ENCODE measurements at places on chromosomes 16 and 17.

DNA sequence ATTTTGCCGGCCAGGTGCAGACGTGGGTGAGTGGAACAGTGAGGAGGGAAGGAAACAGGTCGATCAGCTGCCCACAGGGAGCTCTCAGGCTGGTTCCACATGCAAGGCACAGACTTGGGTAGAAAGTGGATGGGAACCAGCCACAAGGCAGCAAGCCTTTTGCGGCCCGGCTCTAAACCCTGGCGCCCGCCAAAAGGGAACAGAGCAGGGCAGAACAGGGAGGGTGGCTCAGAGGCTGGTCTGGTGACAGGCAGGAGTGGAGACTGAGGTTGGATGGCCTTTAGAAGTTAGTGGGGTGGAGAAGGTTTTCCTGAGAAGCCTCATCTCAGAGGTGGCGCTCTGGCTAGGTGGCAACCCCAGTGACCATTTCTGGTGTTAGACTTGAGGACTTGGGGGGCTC lies 10.4 kb downstream of the LLGL2 start:
- DNase-seq, result no peak

DNA sequence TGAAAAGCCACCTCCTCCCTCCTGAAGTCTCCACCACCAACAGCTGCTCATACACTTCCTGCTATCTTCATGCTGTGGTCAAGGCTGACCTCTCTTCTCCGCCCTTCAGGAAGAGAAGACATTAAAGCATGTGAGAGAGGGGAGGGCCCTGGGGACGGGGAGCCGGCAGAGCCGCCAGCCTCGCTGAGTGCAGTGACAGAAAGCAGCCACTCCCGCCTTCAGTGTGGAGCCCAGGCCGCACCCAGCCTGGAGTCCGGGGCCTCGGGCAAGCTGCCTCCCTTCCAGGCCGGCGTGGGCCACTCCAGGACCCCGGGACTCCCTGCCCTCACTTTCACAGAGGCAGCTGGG lies 94.7 kb upstream of the TNRC6C start:
- DNase-seq, result no peak

GRCh38 chr17:41973408-41973811 lies 6.8 kb downstream of the CNP start:
- DNase-seq, result no peak

DNA sequence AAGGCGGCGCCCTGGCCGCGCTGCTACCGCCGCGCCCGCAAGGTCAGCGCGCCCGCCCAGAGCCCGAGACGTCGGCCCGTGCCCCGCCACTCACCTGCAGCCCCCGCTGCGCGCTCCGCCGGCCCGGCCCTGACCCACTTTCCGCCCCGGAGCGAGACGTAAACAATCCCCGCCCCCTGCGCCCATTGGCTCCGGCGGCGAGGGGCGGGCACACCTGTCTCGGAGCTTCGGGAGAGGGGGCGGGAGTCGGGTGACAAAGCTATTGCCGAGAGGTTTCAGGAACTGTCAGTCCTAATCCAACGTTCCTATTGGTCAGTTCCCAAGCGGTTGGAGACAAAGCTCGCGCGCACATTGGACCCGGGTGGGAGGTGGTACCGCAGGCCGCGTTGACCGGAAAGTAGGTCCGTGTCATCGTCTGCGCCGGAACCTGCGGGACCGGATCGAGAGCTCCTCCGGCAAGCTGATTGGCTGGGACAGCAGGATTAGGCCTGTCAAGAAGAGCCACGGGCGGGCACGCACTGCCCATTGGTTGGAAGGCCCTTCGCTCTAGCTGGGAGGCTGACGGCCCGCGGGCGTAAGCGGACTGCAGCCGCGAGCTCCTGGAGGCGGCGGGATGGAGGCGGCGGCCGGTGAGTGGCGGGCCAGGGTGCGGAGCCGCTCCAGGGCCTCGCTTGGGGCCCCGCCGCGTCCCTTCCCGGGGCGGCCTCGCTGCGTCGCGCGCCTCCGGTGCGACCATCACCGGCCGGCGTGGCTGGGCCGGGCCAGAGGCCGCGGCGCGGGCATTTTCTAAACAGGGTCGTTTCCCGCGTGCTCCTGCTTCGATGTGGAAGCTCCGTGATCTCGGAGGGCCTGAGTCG lies at the start of the genes NUBP2 and SPSB3:
TSS of gene NUBP2 (plus strand) at position 553 of the 857 bp plus-strand sequence. CDS start at position 614, 61 bp downstream.
TSS of gene SPSB3 (minus strand) at position 164 of the 857 bp plus-strand sequence. CDS start 1,088 bp downstream, outside the sequence.
- peak; percentile 97 for DNase-seq

DNA sequence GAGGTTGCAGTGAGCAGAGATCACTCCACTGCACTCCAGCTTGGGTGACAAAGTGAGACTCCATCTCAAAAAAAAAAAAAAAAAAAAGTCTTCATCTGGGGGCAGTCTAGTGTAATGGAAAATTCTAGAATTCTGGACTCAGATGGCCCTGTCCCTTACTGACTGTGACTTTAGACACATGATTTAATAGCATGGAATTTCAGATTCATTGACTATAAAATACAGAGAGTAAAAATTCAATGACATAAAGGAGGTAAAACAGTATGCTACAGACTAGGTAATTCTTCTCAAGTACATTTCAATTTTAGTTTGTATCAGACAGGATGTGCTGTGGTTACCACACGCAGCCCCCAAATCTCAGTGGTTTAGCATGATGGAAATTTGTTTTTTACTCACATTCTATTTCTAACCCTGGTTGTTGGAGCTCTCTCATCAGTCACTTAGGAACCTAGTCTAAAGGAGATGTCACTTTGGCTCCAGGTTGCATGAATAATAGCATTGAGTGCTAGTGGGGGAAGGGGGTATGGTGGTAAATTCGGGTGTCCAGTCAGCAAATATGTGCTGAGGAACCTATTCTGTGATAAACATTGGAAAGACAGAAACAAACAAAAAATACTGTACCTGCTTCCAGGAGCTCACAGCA lies 444.0 kb downstream of the XYLT1 start:
- DNase-seq, result no peak

- no peak for DNase-seq
Measured at GRCh38 chr17:7064261-7064660, 15.8 kb downstream of the CLEC10A start.

DNA sequence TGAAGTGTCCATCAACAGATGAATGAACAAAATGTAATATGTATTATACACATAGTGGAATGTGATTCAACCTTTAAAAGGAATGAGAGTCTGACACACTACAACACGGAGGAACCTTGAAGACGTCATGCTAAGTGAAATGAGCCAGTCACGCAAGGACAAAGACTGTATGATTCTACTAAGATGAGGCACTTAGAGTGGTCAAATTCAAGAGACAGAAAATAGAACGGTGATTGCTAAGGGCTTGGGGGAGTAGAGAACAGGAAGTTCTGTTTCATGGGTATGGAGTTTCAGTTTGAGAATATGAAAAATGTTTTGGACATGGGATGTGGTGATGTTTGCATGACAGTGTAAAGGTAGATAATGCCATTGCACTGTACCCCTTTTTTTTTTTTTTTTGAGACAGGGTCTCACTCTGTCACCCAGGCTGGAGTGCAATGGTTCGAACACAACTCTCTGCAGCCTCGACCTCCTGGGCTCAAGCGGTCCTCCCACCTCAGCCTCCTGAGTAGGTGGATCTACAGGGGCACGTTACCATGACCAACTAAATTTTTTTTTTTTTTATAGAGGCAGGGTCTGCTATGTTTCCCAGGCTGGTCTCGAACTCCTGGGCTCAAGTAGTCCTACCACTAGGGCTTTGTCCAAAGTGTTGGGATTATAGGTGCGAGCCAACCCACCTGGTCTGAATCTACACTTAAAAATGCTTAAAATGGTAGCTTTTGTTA lies 2.9 kb upstream of the CCDC102A start:
- no peak for DNase-seq

- DNase-seq, result no peak
Measured at GRCh38 chr17:78873519-78874340, 29.3 kb downstream of the CEP295NL start.

- peak; percentile 65 for DNase-seq
Measured at GRCh38 chr17:40095944-40096791, 4.2 kb downstream of the NR1D1 start.
